NB4 (cell line): ENCODE measurements at places on chromosomes 2 and 18.

DNA sequence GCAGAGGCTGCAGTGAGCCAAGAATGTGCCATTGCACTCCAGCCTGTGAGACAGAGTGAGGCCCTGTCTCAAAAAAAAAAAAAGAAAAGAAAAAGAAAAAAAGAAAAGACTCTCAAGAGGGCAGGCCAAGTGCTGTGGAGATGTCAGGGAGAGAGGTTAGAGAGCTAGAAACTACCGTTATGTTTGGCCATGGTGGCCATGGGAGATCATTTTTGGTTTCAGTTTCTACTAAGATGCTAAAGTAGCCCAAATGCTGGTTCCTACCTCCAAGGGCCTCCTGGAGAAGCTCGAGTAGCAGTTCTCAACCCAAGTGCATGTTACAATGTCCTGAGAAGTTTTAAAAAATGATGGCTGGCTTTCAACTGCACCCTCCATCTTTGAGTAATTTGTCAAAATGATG is 47.4 kb upstream of the TCF4 start:
- no peak for DNase-seq

- DNase-seq, result no peak
Measured at GRCh38 chr2:134258684-134259388, 5.0 kb downstream of the MGAT5 start.

DNA sequence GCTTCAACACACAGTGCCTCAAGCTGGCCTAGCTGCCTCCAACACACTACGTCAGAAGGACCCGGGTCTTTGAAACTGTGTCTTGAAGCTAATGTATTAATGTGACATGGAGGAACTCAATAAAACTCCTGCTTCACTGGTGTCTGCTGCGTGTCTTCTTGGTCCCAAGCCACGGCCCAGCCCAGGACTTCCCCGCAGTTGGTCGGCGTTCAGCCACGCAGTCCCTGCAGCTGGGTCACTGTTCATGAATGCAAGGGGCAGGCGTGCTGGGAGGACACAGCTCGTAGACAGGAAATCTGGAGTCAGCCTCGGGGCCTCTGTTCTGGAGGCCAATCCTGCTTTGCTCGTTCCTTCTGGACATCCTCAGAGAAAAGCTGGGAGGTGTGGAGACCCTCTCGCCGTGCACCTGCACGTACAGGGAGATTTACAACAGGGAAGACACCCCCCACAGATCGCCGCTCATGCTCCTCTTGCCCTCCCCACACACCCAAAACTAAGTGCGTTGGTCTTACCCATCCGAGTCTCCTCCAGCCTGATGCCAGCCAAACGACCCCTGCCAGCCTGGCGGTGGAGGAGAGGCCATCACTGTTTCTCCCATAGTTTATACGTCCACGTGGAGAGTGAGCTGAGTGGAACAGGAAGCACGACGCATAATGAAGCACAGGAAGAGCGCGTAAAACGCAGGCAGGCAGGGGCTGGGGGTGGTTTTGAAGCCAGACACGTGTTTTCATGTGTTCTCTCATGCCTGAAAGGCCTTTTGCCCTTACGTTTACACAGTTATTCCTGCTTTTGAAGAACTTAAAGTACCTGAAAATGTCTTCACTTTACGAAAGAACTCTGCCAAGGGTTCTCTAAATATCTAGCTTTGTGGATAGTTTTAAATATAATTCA is 39.7 kb downstream of the ADI1 start:
- no peak for DNase-seq

GRCh38 chr2:27071990-27072830 is 756 bp upstream of the OST4 start:
- DNase-seq, result peak; percentile 54

GRCh38 chr18:11496526-11497172 is 112.7 kb upstream of the SLC35G4 start:
- no peak for DNase-seq

DNA sequence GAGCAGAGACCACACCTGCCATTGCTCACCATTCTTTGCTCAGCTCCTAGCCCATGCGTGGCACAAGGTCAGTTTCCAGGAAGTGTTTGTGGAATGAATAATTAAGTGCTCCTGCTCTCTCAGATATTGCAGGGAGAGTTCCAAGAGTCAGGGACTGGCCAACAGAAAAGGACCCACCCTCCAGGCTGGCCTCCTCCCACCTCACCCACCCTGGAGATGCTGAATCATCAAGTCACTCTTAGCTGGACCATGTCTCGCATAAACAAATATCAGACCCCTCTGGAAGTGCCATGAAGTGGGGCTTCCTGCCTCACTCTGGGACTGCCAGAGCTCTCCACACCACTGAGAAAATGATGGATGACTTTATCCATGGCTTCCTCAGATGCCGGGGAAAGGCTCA is 256.0 kb downstream of the TNS1 start:
- no peak for DNase-seq

GRCh38 chr2:5227062-5227699 is 465.0 kb upstream of the SOX11 start:
- no peak for DNase-seq

- DNase-seq, result no peak
Measured at GRCh38 chr2:154158101-154158500, 286.4 kb downstream of the GALNT13 start.

DNA sequence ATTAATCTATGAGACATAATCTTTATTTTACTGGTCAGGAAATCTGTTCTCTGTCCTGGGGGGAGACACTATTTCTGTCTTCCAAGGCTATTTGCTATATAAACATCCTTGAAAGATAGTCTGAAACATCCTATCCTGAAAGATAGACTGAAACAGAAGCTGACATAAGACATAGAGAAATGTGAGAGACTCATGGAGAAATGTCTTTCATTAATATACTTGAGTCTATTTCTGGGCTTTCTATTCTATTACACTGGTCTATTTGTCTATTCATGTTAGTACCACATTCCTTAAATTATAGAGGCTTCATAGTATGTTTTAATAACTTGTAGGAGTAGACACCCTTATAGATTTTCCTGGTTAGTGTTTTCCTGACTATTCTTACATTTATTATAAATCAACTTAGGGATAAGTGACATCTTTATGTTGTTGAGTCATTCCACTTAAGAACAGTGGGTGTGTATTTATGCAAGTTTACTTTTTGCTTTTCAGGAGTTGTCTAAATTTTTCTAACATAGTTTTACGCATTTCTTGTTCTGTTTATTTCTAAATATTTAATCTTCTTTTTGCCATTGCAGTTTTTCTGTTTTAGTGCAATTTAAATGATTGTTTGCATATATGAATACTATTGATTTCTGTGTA is 244.9 kb upstream of the ZSWIM2 start:
- DNase-seq, result no peak

DNA sequence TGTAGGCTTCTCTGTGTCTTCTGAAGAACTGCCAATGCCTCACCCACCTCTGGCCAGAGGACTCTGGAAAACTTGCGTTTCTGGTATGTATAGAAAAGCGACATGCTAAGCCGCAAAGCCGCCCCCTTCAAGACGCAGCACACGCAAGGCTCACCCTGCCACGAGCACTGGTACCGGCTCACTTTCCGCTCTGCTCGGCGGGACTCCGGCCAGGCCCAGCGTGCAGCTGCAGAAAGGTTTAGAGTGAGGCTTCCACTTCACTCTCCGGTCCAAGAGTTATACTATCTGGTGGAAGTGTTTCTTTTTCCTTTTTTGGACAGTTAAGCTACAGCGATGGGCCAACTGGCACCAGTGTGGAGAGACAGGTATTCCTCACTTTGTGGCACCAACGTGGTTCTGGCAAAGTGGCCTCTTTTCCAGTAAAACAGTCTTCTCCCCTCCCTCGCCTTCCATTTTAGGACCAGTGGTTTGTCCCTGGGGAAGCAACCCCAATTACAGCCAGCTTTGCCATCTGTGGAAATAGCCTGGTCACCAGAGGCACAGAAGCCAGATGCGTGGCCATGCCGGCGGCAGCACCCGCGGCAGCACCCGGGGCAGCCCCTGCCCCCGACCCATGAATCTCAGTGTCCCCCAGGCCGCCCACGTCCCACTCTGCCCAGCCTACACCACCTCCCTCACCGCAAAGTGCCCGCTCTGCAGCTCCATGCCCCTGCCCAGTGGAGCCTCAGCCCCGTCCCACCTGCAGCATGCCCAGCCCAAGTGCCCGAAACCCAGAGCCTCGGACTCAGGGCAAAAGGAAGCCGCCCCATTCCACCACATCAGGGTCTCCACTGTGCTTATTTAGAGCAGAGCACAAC is 91.6 kb upstream of the CTDP1 start:
- DNase-seq, result no peak

DNA sequence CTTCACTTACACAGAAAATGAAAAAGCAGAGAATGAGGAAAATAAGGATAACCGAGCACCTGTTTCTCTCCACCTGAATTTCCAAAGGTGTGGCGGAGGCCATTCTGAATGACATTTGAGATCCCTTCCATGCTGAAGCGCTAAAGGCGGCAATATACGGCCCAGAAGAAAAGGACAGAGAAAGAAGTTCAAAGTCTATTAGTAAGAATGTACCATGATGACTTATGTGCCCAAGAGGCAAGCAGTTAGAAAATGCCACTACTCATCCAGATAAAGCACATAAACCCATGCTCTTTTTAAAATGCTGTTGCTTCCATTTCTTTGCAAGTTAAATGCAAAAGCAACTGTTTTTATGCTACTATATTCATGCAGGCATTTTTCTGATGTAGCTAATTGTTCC is 37.2 kb downstream of the FEZ2 start:
- no peak for DNase-seq

GRCh38 chr2:134600208-134600607 is 118.6 kb downstream of the TMEM163 start:
- DNase-seq, result no peak

DNA sequence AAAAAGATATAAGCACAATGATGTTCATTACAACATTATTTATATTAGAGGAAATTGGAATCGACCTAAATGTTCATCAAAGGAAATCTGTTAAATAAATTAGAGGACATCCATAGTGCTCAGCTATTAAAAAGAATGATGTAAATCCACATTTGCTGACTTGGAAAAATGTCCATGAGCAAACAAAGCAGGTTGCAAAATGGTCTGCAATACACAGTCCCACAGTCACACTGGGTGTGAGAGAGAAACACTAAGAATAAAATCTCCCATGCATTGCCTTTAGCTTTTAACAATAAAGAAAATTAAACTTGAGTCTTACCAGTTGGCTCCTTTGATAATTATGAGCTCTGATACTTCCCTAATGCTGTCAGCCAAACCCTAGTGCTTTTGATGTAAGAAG is 811.1 kb upstream of the SALL3 start:
- no peak for DNase-seq

GRCh38 chr2:240932724-240933047 is 26.6 kb downstream of the CROCC2 start:
- DNase-seq, result no peak

DNA sequence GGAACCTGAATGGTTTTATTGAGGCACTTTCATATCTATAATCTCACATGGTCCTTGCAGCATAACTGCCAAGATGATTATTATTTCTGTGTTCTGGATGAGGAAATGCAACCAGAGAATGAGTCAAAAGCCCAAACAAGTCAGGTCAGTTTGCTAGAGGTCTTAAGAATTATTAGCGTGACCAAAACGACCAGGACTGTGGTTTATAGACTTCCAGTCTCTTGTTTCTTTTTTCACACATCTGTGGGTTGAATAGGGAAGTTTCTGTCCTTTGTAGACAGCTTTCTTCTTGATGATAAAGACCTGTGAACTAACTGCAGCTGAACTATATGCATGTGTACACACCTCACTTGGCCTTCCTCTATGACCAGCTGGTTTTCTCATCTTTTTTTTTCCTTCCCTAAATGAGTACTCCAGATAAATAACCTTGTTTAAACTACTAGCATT is 13.9 kb downstream of the ADAM23 start:
- DNase-seq, result peak; percentile 47

DNA sequence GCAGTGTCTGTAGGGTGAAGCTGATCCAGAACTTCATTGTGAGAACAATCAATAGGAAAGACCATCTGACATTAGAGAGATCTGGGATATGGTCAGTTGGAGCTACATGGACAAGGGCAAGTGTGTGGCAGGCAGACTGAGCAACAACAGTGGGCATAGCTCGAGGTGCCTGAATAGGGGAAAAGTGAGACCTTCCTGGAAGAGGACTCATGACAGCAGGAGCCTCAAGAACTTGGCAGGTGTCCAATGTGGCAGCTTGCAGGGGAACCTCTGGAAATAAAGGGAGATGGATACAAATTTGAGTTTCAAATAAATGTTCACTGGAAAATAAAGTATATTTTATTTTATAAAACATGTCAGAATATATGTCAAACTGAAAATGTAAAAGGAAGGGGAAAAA is 117.9 kb downstream of the TANC1 start:
- DNase-seq, result no peak

DNA sequence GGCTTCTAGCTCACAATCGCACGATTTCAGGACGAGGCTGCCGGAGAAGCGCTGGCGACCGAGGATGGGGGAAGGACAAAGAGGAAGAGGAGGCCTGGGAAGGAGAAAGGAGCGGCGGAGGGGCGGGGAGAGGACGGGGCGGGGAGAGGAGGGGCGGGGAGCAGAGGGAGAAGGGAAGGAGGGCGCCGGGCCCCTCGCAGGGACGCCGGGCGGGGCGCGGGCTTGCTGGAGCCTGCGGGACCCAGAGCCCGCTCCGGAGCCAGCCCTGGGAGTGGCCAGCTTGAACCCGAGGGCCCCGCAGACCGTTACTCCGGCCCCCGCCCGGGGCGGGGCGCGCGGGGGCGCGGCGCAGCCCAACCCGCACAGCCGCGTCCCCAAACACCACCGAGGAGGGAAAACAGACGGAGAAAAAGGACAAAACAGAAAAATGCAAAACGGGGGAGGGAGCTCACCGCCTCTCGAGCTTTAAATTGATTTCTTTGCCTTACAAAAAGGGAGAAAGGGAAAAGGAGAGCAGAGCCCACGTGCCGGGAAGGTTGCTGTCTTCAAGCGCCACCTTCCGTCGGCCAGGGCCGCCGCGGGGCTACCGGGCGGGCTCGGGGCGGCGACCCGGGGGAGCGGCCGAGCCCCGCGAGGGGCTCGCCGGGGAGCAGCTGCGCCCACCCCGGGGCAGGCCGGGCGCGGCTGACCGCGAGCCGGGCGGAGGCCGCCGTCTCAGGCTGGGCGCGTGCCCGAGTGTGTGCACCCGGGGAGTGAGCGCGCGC is 781 bp upstream of the SOX11 start:
- no peak for DNase-seq

DNA sequence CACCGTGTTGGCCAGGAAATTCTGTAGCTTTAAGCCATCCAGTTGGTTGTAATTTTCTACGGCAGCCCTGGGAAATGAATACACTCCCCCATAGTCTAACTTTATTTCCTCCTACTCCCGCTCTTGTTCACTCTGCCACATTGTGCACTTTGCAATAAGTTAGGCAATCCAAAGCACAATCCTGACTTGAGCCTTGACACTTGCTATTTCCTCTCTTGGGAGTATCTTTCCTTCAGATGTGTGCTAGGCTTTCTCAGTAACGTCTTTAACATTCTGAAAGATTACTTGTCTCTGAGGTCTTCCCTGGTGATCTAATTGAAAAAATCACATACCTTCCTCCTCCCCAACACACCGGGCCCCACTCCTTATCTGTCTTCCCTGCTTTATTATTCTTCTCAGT is 65.9 kb upstream of the RAB27B start:
- DNase-seq, result peak; percentile 77

GRCh38 chr18:39681061-39681460 is 2115.5 kb upstream of the CELF4 start:
- no peak for DNase-seq

GRCh38 chr18:69230204-69230603 is 170.5 kb upstream of the DOK6 start:
- DNase-seq, result no peak
